ENCODE measurements at places on chromosomes 11 and 22.

DNA sequence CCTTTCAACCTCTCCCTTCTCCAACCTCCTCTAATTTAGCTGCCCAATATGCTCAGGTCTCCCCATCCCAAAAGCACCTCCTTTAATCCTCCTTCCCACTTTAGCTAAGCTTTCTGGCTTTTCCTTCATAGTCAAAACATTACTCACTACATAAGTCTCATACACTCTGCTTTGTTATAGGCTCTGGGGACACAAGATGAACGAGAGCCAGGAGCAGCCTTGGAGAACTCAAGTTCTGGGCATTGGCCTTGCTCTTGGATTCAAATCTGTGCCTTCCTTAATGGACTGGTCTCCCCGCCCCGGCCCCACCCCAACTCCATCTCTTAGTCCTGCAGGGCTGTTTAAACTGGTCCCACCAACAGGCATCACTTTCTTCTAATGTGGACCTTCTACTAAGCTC is 11.4 kb upstream of the HPX start:
- no peak for DNase-seq

- DNase-seq: no peak
Observed at GRCh38 chr11:117492578-117493251, 165.1 kb downstream of the CEP164 start.

DNA sequence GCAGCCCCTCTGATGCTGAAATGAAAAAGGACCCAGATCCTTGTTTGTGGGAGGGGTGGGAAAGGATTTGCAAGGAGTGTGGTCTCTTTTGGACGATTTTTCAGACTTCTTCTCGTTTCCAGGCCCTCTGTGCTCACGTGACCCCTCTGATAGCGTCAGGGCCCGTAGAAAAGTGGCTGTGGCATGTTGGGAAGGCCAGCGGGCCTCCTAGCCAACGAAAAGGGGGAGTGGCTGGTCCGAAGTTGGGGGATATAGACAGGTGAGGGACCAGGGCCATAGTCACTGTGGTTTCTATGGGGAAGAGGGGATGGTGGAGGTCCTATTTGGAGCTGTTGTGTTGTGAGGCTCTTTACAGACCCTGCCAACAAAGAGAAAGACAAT is 6.6 kb downstream of the PARVB start:
- DNase-seq: no peak

GRCh38 chr22:17580441-17581031 is 17.2 kb downstream of the SLC25A18 start:
- no peak for DNase-seq

DNA sequence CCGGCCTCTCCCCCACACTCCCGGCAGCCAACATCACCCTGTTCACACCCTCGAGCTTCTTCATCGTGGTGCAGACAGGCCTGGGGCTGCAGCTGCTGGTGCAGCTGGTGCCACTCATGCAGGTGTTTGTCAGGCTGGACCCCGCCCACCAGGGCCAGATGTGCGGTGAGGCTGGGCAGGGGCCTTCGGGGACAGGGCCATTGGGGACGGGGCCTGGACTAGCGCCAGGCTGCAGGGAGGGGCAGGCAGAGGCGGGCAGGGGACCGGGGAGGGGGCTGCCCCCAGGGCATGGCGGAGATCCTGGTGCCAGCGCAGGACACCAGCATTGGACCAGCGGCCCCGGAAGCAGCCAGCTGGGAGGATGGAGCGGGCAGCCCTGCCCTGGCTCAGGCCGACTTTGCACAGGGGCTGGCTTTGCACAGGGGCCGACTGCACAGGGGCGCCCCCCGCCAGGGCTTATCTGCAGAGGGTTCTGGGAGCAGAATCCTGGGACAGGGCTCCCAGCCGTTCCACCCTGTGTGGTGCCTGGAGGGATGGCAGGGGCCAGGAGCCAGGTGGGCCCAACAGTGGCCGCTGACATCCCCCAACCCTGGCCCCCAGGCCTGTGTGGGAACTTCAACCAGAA is 8.6 kb downstream of the MUC5B start:
- no peak for DNase-seq

DNA sequence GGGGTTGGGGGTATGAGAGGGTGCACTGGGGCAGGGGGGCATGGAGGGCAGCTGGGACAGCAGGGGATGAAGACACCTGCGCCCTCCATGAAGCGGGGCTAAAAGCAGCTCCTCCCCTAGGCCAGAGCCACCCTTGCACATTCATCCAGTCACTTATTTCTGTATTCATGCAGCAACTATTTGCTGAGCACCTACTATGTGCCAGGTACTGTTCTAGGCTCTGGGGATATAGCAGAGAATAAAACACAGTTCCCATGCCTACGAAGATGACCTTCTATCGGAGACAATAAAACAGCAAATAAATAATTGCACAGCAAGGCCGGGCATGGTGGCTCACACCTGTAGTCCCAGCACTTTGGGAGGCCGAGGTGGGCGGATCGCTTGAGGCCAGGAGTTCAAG is 5.3 kb downstream of the ALDH3B1 start:
- no peak for DNase-seq

DNA sequence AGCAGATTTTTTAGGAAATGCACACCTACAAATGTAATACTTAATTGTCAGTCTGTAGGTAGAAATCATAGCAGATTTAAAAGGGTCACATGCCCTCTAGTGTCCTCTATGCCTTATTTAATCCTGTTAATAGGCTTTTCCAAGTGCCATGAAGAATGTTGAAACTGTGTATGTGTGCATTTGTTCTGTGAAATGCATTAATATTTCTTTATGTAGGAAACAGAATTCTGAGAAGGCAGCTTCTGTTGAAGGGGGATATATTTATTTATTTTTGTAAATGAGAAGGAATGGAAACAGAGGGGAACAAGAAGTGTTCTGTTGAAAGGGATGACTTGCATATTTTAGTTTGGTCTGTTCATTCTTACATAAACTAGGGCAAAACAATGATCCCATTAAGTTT is 51.0 kb downstream of the SVIP start:
- DNase-seq: no peak

GRCh38 chr11:104064034-104064630 is 27.7 kb downstream of the DDI1 start:
- DNase-seq: no peak

- DNase-seq: no peak
Observed at GRCh38 chr22:26593763-26594162, 3.8 kb upstream of the TPST2 start.

GRCh38 chr11:1567721-1568100 is 4.4 kb downstream of the DUSP8 start:
- no peak for DNase-seq

DNA sequence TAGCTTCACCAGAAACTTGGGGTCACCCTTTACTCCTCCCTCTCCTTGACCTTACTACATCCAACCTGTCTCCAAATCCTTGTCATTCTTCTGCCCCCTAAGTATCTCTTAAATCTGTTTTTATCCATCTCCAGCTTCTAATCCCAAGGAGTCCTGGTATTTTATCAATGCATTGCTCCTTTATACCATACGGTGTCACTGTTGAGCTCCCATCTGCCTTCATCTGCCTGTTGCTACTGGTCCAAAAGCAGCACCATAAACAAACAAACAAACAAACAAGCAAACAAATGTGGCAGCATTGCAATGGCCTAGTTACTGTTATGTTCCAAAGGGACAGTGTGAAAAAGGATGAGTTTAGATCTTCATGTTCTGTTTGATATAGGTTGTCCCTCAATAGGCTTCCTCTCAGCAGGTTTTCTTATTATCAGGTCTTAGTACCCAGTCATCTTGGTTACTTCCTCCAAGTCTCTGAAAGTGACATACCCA is 34.2 kb downstream of the DNHD1 start:
- no peak for DNase-seq

- DNase-seq: no peak
Observed at GRCh38 chr11:67116758-67117105, 2.3 kb upstream of the KDM2A start.

DNA sequence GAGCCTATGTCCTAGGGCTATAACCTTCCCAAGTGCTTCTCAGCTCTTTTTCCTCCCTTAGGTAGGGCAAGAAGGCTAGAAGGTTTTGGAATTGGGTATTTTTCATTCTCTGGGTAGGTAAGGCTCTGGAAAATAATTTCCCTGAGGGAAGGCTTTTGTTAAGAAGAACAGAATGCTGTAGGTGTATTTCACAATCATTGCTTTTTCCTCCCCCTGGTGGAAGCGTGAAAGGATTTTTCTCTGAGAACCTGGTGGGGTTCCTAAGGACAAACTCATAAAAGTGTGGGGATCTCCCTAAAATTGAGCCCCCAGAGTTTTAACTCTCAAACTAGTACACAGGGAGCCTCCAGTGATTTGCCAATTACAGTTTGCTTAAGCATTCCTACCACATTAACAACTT is 41.1 kb upstream of the NARS2 start:
- DNase-seq: no peak

- DNase-seq: no peak
Observed at GRCh38 chr11:116911976-116912734, 74.7 kb upstream of the APOA1 start.

GRCh38 chr22:41050883-41051282 is 41.5 kb upstream of the EP300 start:
- no peak for DNase-seq

GRCh38 chr11:133677387-133677786 is 145.1 kb upstream of the OPCML start:
- no peak for DNase-seq

DNA sequence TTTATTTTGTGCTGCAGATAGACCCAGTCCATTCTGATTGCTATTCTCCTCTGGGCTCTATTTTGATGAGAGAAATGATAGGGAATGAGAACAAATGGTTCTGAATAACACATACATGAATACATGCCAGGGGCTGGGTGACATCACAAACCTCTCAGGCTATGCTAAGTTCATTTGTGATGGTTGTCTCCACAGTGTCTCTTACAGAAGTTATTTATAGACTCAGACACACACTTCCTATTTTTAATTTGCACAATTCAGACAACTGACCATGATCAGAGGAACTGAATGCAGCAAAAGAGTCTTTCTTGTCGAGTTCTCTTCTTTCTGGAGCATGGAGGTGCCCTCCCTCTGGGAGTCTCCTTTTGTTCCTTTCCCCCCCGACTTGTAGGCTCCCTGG is 991.7 kb downstream of the OPCML start:
- DNase-seq: no peak

DNA sequence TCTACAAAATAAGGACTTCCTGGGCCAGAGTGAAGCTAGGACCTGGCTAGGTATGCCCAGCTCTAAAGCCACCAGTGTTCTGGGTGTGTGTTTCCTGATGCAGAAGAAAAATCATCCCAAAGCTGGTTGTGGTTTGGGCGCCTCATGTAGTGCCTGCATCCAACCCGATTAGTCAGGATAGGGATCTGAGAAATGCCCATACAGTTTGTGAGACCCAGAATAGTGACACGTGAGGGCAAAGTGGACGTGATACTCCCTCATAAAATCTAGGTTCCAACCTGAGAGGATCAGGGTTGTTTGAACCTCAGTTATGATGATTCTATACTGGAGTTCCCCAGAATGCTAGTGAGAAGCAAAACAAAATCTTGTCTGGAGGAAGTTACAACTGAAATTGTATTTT is 238.4 kb downstream of the TBC1D22A start:
- no peak for DNase-seq

- no peak for DNase-seq
Observed at GRCh38 chr11:96204366-96204659, 138.7 kb downstream of the MAML2 start.

DNA sequence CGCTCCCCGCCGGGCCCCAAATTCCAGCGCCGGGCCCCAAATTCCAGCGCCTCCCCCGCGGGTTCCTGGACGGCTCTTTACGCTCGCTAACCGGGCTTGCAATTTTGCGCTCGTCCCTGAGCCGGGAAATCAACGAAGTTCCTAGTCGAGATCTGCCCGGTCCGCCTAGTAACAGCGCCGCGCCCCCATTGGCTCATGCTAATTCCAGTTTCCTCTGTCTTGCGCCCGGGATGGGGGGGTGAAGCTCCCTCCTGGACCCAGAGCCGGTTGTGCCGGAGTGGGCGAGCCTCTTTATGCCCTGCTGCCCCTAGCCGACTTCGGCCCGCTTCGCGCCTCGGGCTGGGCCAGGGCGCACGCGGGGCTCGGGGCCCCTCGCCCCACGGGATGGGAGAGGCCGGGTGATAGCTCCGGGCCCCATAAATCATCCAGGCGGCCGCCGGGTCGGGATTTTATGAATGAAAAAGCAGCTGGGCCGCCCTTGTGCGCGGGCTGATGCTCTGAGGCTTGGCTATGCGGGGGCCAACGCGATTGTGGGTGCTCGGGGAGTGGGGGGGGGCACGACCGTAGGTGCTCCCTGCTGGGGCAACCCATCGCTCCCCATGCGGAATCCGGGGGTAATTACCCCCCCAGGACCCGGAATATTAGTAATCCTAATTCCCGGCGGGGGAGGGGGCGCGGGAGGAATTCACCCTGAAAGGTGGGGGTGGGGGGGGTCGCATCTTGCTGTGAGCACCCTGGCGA is 1.8 kb upstream of the CCND1 start:
- DNase-seq: no peak

DNA sequence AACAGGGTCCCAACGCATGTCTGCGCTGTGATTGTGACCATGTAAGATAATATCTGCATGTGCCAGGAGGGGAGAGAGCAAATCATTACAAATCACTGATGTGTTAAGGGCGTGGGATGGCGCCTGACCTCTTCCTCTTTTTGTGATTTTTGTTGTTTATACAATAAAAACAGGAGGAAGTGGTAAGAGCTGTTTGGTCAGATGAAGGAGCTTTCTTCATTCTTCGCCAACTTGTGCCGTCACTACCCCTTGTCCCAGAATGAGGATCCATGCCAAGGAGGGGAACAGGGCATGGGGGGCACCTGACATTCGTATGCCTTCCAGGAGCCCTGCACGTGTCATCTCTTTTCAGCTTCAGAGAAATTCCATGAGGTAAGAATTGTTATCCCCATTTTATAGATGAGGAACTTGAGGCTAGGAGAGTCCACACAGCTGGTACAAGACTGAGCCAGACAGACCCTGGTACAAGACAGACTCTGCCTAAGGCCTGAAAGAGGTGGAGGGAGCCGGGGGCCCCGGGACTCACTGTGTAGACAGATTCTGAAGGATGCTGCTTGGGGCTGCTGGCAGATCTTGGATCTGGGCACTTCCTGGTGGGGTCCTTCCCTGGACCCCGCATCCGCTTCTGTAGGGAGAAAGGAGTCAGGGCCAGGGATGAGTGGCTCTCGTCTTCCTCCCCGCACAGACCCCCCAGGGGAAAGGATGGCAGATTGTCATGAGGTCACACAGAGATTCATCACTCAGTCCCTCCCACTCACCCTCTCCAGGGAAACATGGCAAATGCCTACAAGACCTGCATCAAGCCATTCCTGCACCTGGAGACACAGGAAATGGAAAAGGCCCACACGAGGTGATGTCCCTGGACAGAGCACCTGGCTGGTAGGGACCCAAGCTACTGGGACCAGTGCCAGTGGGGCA is 34.6 kb downstream of the NFAM1 start:
- DNase-seq: no peak

- no peak for DNase-seq
Observed at GRCh38 chr11:85742873-85743275, 56.9 kb upstream of the CCDC89 start.
